ENCODE measurements at places on chromosomes 6 and 20.

GRCh38 chr6:39927159-39927558 lies 7.1 kb downstream of the MOCS1 start:
- no peak for DNase-seq

- no peak for DNase-seq
Observed at GRCh38 chr6:113823916-113824315, 33.2 kb upstream of the MARCKS start.

DNA sequence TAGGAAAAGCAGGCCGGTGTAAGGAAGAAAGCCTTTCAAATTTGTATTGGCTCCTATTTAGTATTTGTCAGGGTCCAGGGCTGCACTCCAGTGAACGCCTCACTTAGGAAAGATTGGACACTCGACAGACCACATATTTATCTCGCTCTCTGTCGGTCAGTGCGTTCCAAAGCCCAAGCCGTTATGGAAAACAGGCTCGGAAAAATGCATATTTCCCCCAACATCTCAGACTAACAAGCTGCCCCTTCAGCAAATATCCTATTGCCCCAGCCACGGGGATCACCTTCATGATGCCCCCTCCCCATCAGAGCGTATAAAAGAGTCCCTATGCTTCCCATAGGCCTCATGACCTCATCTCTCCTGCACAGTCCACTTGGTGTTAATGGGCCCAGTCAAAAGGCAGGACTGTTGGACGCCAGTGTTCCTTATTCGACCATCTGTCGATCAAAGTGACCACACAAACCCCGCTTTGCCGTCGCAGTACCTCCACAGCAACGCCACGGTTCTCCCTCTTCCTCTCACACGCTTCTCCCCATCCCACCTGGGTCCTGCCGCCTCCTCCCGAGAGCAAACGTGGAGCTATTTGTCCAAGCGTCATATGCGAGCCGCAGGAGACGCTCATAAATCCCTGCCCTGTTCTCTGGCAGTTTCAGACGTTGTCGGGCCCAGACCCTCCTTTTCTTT lies 63.3 kb downstream of the NPEPL1 start:
- no peak for DNase-seq

DNA sequence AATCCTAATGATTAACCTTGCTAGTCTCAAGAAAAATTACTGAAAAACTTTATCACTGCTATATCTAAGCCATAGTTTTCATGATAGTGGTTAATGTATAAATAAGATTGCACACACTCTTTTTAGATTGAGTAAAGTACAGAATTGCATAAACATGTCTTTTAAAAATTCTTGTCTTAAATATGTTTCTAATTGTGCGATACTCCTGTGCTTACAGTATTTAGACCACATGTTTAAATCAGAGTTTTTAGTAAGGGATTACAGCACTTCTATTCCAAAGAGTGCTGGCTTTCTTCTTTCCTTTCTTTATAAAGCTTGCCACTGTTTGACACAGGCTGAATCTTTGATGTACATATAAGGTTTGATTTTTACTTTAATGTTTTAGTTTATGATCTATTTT lies 36.8 kb upstream of the RGS17 start:
- DNase-seq, result no peak

DNA sequence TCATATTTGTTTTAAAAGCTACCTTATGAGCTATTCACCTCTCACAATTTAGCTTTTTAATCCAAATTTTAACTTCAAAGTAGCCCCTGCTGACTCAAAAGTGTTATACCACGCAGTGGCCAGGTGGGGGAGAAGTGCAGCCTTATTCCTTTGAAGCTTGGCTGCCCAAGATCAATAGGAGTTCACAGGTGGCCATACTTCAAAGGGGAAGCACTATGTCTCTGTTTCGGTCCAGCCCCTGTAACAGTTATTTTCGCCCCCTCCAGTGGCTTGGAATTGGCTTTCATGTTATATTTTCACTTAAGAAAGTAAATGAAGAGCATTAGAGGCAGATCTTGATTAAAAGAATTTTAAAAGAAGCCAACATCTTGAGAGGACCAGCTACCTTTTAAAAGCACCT lies 608.4 kb downstream of the EPHA7 start:
- DNase-seq, result no peak

- no peak for DNase-seq
Observed at GRCh38 chr6:50271266-50271665, 221.5 kb upstream of the DEFB112 start.

- no peak for DNase-seq
Observed at GRCh38 chr20:41998539-41999341, 380.6 kb upstream of the CHD6 start.

All from DMS 273 treated with DMSO at 0.1 percent for 48 hours (cell line).